GM12878 (cell line): ENCODE measurements at places on chromosomes 1 and 21.

- DNase-seq: no peak
Observed at GRCh38 chr1:62196086-62196690, 1.5 kb downstream of the L1TD1 start.

DNA sequence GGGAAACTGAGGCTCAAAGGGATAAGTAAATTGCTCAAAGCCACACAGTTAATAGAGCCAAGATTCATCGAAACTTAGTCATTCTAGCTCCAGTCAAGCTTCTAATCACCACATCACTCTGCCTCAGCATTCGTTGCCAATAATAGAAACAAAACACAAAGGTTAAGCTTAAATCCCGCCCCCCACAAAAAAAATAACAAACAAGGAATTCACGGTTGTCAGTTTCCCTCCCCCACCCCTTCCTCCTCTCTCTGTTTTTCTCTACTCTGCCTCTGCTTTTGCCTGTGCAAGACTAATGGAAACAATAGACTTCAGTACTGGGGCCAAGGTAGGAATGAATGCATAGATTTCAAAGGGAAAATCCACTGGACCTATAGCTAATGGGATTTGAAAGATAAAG, 70.7 kb upstream of the ZNF644 start:
- DNase-seq: no peak

DNA sequence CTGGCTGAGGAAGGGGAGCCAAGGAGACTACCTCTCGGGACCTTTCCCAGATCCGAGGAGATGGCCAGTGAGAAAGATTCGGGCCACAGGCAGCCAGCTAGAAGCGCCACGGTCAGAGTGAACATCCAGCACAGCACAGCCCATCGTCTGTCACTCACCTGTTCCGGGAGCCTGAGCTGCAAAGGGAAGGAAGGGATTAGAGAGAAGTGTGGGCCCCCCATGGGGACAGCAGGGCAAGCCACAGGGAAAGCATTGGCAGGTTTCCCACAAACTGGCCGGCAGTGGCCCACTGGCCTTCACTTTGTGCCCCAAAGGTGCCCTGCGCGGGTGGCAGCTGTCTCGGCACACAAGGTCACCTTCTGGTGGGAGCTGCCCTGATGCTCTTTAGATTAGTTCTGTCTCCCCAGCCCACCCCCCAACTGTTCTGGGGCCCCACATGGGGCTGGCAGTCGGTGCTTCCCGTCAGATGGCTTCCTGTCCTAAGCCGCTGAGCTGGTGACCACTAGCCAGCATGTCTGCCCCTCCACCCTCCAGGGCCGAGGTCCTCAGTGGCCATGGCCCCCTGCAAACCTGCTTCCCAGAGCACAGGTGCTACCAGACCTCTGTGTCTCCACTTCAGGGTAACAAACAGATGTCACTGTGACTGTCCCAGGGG, 56.7 kb downstream of the LACTBL1 start:
- no peak for DNase-seq

DNA sequence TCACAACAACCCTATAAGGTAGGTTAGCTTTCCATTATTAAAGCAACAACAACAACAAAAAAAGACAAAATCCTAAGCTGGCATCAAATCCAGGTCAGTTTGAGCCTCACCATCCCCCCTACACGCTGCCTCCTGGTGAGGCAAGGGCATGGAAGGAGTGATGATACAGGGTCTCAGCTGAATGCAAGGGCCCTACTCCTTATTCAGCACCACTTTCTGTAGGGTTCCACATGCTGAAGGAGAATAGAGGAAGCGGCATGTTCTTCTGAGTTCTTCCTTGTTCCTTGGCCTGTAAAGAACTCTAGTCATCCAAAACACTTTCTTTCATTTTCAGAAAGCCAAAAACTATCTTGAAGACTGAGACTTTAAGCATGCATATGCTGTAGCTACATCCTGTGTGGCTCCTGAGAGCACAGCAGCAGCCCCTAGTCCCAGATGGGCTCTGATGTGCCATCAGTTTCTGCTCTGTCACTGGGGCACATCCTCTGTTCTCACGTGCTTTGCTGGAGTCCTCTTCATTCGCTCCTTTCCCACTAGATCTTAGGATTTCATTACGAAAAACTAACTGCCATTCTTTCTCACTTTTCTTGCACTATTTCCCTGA, 6.2 kb downstream of the ILDR2 start:
- DNase-seq: peak; percentile 24

DNA sequence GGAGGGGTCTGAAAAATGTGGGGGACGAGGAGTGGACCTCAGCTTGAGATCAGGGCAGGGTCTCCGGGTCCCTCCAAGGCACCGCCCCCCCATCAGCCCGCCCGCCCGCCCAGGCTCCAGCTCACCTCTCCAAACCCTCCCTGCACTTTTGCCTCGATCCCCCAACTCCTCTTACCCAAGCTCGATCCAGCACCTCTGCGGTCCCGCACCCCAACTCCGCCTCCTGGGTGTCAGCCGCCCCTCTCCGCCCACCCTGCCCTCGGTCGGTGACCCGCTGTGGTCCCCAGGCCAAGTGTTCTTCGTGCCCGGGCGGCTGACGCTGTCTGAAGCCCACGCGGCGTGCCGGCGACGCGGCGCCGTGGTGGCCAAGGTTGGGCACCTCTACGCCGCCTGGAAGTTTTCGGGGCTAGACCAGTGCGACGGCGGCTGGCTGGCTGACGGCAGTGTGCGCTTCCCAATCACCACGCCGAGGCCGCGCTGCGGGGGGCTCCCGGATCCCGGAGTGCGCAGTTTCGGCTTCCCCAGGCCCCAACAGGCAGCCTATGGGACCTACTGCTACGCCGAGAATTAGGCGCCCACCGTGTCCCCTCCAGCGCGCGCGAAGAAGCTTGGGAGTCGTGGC, 5.7 kb downstream of the HAPLN2 start:
- DNase-seq: no peak

DNA sequence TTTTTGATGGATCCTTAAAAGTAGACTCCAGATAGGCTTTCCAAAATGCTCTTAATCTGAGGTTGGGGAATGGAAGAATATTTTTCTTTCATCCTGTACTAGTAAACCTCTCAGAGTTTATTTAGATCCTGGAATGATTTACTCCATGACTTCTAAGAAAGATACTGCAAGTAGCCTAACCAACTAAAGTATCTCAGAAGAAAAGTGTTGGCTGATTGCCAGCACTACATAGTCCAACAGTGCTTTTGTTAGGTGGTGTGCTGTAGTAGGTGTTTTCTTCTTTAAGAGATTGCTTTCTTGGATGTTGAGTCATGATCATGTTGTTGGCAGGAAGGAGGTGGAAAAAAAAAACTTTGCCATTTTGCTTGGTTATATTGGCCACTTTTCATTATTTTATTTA, 119.8 kb downstream of the OSBPL9 start:
- no peak for DNase-seq

- DNase-seq: no peak
Observed at GRCh38 chr1:25991937-25992688, 5.8 kb downstream of the PAFAH2 start.

DNA sequence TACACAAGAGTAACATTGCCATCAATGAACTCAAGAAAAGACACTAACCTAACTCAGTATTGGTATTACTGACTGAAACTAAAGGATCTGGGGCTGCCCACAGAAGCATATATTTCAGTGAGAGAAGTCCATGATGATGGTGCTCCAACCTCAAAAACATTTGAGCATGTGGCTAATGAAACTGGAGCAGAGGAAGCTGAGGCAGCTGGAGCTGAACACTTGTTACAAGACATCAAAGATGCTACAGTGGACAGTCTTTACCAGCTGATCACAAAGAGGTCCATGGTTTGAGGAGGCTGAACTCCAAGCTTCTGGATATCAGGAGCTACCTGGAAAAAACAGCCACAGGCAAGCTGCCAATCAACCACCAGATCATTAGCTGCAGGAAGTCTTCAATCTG, 42.2 kb upstream of the TTC39A start:
- no peak for DNase-seq

- no peak for DNase-seq
Observed at GRCh38 chr1:168053681-168054080, 83.0 kb downstream of the GPR161 start.

DNA sequence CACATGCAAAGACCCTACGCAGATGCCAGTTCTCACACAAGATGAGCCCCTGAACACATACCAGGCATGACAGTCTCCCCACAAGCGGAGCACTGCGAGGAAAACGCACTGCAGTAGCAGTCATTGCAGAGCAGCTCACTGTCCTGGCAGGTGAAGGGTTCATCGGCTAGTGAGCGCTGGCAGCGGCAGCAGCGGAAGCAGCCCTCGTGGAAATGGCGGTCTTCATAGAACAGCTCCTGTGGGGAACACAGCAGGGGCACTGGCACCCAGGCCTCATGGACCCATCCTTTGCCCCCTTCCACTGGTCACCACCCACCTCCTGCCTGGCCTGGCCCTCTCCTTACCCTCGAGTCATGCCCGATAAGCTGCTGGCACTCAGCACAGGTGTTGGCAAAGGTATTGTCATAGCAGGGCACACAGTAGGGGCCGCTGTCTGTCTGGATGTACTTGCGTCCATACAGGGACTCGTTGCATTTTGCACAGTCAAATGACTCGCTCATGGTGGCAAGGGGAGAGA, 6.3 kb downstream of the FHL3 start:
- no peak for DNase-seq

- no peak for DNase-seq
Observed at GRCh38 chr1:12527564-12527963, 90.4 kb downstream of the DHRS3 start.

- DNase-seq: no peak
Observed at GRCh38 chr1:30051777-30052176, 671.6 kb downstream of the MATN1 start.

- no peak for DNase-seq
Observed at GRCh38 chr1:77218477-77219165, 609 bp downstream of the PIGK start.

GRCh38 chr1:230191079-230191804, 124.2 kb downstream of the GALNT2 start:
- no peak for DNase-seq

- peak; percentile 12 for DNase-seq
Observed at GRCh38 chr1:192983349-192983980, 75.7 kb downstream of the UCHL5 start.

DNA sequence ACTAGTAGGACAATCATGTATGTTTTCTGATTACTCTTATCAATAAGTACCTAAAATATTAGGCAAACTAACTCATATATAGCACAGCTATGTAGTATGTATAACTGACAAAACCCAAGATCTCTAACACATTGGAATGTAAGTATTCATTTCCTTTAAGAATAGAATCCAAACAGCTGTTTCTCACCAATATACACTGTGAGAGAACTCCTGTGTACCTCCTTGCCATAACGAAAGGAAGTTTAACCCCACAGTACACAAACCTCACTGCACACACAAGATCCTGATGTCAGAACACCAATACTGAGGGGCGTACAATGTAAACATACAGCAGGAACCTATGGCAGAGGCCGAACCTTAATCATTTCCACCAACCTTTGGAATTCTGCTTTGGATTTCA, 113.0 kb downstream of the SMYD3 start:
- DNase-seq: no peak

DNA sequence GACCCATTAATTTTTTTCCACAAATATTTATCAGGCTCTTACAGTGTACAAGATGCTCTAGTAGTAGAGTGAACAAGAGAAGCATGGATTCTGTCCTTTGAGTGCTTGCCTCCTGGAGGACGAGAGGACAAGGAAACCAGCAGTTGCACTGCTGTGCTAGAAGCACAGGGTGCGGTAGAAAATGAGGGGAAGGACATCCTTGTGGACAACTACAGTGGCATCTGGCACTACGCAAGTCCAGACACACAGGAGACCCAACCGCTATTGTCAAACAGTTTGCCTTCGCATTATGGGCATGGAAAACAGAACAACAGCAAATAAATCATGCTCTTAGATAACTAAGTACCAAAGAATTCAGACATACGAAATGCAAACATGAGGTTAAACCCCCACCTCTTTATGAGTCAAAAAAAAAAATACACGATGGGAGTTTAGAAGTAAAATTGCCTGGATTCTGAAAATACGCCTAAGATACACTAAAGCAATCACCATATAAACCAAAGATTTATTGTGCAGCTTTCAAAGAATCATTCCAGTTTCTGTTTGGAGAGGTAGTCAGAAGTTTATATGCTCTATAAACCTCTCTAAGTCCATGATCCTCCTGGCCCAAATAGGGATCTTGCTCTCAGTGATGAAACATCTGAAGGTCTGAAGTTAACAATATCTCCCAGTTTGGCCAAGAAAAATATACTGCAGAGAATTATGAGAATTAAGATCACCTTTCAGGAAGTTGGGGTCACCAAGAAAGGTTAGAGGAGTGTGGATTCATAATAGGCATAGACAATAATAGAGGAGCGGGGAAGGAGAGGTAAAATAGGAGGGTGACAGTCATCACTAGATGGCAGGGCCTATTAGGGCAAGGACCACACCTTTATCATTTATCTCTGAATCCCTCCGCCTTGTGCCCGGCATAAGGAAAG, 307.8 kb downstream of the NFIA start:
- DNase-seq: no peak
